CD8-positive, alpha-beta T cell (primary cell): ENCODE measurements at places on chromosomes 7 and 10. TPM values are rescaled to one million over a fixed set of nuclear protein-coding genes. Genes with fewer than 3 reads are reported as not detected.

DNA sequence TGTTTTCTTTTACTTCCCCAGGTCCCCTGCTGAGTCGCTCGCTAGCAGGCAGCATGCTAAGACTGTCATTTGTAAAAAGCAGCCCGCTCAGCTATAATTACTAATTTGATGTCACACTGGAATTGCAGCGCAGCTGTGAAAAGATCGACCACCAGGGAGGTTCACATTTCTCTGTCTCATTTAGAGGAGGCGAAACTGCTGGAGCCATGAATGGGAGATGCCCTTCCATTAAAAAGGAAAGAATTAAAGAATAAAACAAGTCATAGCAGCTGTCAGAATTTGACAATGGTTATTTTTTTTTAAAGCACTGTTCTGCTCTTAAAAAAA is 153.5 kb downstream of the PIP4K2A start:
- DNase-seq, result no peak

Gene MCMBP
- 21.2 TPM for total RNA-seq

- DNase-seq, result no peak
These were observed 6.0 kb downstream of the PTPRZ1 start for GRCh38 chr7:121878918-121879464.

Gene NACAD
- total RNA-seq, result 1.7 TPM

- DNase-seq, result no peak
These were observed 41.7 kb upstream of the LOXL4 start for GRCh38 chr10:98309366-98310355.

DNA sequence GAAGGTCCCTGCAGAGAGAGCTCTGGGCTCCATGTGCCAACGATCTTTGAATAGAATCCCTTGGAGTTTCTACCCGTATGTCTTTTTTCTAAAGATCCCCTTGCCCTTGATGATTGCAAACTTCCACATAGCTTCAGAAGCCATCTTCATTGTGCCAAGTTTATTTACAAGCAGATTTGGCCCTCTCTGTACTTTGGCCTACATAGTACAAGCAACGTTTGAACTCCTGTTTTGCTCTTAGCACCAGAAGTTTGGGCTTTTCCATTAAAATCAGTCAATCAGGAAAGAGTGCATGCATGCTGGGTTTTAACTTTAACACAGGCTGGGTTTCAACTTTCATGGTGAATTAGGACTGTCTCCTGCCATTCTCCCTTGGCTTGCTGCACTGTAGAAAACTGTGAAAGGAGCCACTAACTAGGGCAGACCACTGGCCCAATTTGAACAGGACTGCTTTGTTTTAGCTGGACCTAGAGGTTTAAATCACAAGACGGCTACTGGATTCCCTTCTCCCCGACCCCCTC is 557.6 kb upstream of the GALNT17 start:
- no peak for DNase-seq

Gene RBM20
- total RNA-seq, result 1.3 TPM

Gene LRRN3
- 8.4 TPM for total RNA-seq

DNA sequence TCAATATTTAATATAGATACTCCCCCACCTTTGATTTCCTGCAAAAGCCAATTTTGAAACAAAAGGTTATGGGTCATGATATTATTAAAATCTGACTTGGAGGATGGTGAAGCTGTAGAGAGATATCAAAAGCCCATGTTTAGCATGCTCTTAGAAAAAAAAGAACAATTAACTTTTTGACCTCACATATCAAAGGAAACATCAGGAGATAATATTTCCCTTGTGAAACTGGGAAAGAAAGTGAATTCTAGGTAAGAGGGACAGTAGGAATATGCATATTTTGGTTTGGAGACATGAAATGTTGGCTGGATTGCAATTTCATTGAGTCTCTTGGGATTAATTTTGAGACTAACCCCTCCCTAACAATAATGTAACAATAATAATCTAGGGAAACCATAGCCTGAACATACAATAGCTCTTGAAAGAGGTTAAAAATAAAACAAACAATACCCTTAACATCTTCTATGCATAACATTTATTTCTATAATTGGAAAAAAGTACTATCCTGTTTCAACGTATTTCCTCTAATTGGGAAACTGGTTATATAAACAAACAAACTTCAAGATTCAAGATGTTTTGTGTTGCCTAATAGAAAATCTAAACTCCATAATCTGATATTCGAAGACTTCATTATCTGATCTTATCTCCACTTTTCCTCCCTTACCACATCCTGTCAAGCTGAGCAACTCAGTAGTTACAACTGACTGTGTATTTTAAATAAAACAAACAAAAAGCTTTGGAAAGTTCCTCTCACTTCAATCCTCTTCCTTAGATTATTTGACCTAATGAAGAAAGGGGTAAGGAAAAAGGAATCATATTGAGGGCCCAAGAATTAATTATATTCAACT is 14.8 kb downstream of the TMEM26 start:
- DNase-seq, result no peak

- DNase-seq, result no peak
These were observed 607.4 kb downstream of the CCSER2 start for GRCh38 chr10:84935772-84936171.

- DNase-seq, result no peak
These were observed 200.9 kb downstream of the CDC14C start for GRCh38 chr7:49125246-49125645.

Gene SFRP5
- 4.3 TPM for total RNA-seq

GRCh38 chr7:46939089-46939488 is 642.8 kb downstream of the TNS3 start:
- DNase-seq, result no peak

DNA sequence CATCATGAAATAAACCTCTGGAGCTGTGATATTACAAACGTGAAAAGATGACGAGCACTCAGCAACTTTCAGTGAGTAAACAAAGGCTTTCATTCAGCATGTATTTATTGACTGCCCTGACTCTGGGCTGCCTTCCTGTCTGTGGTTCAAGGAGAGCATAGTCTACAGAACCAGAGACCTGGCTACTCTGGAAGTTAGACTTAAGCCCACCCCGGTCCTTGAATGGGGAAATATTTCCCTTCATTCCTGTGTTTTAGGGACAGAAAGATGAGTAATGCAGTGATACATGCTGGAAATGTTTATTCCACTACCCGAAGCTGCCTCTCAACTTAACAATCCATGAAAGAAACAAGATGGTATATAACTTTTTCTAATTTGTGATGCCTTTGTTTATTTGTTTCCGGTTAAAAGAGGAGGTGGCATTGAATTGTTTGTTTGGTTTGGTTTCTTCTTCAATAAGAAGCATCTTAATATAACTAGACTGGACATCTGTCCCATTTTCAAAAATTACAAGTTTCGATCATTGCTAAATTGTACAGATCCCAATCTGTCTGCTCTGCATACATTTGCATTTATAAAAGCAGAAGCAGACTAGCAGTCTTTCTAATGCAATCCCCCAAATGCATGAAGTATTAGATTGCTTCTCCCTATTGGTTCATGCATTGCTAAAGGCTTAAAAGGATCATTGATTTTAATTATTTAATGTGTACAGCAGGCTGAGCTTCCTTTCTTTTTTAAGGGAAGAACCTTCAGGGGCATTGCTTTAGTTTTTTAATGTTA is 57.7 kb downstream of the TRUB1 start:
- DNase-seq, result no peak

DNA sequence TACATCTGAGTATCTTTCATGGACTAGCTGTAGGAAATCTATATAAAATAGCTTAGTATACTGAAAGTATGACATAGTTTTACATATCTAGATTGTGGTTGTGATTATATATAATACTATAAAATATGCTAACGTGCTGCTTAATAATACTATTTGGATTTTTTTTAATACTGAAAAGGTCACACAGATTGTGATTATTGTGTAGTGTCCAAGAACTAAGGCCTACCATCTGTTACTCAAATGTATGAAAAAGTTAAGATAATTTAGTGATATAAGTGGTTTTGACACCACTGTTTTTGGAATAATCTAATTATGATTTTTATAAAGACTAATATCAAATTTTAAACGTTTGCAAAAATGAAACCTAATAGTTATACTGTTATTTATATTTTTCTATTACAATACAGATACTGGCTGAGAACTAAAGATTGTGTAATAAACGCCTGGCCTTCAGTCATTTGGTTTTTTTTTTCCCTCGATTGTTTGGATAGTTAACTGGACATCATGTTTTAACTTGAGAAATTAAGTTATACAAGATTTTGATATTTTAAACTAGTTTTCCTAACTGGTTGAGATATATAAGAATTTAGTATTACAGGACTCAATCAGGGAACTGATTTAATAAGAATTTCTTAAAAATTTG is 12.6 kb downstream of the PTEN start:
- no peak for DNase-seq

GRCh38 chr7:79084423-79084822 is 369.0 kb downstream of the MAGI2 start:
- DNase-seq, result no peak

- DNase-seq, result no peak
These were observed 997 bp upstream of the LDB1 start for GRCh38 chr10:102120991-102121738.

DNA sequence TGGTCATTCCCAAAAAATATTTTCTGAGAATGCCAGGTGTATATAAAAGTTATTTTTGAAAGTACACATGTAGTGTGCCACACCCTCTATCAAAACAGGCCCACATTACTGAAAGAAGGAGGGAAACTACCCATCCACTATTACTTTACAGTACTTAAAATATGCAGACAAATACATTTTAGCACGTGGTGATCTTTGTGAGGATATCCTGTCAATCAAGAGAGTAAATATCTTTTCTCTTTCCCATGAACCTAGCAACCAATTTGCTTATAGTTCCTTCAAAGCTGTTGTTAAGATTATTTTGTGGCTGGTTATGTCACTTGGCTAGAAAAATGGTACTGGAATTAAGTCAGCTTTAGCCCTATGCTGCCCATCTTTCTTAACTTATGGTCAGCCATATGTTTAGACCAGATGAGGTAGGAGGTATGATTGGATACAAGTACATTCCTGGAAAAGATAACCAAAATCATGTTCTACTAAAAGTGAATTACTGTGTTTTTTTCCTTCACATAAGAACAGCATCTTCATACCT is 70.1 kb downstream of the AUTS2 start:
- DNase-seq, result no peak

GRCh38 chr7:120582916-120583315 is 275.0 kb downstream of the TSPAN12 start:
- DNase-seq, result no peak

GRCh38 chr7:101225650-101226049 is 7.7 kb downstream of the ZNHIT1 start:
- DNase-seq, result no peak

Gene ITIH5
- total RNA-seq, result not detected

DNA sequence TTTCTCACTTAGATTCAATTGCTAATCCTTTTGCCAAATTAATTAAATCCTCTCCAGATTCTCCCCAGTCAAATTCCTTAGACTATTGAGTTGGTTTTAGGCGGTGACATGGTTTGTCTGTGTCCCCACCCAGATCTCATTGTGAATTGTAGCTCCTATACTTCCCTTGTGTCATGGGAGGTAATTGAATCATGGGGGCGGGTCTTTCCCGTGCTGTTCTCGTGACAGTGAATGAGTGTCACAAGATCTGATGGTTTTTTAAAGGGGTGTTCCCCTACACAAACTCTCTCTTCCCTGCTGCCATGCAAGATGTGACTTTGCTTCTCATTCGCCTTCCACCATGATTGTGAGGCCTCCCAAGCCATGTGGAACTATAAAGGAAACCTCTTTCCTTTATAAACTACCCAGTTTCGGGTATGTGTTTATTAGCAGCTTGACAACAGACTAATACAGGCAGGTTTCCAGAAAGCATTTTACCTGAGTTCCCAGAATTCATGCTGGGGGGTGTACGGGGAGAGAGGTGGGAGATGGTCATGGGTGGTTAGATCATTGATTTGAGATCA is 44.7 kb upstream of the GARS1 start:
- no peak for DNase-seq

DNA sequence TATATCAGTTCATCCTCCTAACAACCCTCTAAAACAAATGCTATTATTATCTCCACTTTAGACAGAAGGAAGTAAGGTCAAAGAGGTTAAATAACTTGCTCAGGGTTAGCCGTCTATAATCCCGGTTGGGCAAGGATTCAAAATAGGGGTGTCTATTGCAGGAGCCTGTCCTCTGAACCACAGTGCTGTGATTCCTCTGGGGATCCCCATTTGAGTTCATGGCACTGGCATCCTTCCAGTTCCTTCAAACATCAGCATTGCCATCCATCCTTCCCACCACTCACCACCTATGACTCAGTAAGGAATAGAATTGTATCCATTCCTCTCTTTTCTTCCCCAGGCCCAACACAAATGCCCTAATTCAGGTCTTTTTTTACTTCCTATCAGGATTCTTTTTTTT is 25.6 kb downstream of the HPS6 start:
- DNase-seq, result no peak

Gene CARD11
- 117 TPM for total RNA-seq

DNA sequence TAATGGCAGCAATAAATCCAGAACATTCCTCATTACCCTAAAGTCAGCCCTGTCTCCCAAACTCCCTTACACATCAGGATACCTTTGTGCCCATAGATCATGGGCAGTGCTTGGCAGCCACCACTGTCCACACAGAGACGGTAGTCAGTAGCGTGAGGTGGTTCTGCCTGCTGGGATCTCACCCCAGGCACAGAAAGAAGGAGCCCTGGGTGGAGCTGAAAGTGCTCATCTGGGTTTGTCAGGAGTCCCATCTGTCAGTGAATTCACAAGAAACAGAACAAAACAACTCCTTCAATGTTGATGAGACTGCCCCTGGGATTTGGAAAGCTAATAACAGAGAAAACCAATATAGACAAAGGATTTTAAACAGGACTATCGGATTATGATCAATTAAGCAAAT is 90.2 kb upstream of the PRSS58 start:
- DNase-seq, result no peak

DNA sequence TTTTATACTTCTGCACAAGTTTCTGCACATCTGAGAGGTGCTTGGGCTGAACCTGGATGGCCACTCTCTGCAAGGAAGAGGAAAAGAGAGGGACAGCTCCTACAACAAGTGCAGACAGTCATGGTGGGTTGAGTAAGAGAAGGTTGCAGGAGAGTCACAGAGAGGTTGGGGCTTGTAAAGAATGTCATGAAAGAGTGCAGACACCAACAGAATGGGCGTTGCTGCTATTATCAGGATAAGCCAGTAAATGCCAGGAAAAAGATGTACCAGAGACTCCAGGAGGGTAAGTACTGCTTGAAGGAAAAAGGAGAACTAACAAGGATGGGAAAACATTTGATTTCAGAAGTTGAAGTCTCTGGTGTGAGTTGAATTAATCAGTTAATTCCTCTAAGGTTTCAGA is 77.8 kb upstream of the NRP1 start:
- no peak for DNase-seq

GRCh38 chr10:17673471-17674061 is 29.6 kb downstream of the STAM start:
- DNase-seq, result no peak

DNA sequence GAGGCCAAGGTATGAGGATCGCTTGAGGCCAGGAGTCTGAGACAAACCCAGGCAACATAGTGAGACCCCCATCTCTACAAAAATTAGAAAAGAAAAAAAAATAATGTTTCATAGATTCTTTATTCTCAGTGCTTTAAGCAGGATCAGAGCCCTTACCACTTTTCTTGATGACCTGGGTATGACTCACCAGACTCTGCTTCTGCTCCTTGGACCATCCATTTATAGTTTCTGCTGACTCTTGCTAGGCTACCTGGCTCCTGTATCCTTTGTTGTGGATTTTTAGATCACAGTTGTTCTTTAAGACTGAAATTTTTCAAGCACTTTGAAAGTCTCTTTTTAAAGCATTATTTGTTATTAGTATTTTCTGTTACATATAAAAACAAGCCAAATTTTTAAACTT is 411.1 kb downstream of the GFRA1 start:
- DNase-seq, result no peak

GRCh38 chr7:146002431-146003078 is 114.0 kb upstream of the CNTNAP2 start:
- DNase-seq, result no peak

Gene CRHR2
- total RNA-seq, result 0.11 TPM

GRCh38 chr7:155187061-155187785 is 110.5 kb upstream of the INSIG1 start:
- DNase-seq, result no peak
